DMS79 treated with DMSO at 0.1 percent for 48 hours (cell line): ENCODE measurements at places on chromosomes 6 and 20.

- no peak for DNase-seq
Observed at GRCh38 chr20:43724383-43724782, 2.4 kb downstream of the GTSF1L start.

- DNase-seq = no peak
Observed at GRCh38 chr6:15304337-15305042, 58.6 kb downstream of the JARID2 start.

GRCh38 chr6:146209942-146210341 lies 181.1 kb downstream of the GRM1 start:
- DNase-seq = no peak

GRCh38 chr6:11384531-11385309 lies 152.3 kb upstream of the NEDD9 start:
- DNase-seq = no peak

DNA sequence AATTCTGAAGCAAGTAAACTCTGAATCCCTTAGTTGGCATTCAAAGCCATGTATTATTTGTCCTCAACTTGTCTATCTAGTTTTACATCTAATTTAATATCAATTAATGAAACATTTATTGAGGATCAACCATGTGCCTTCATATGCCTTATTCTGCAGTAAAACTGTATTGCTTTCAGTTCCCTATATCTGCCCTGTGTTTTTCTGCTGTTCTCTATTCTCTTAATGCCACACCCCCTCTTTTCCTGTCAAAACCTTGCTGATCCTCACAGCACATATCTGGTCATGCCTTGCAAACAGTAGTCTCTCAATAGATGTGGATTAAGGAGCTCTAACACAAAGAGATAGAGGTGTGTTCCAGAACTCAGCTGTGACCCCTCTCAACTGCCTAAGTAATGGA lies 2.0 kb downstream of the FIG4 start:
- DNase-seq = no peak
